ENCODE measurements at places on chromosomes 5 and 9.

DNA sequence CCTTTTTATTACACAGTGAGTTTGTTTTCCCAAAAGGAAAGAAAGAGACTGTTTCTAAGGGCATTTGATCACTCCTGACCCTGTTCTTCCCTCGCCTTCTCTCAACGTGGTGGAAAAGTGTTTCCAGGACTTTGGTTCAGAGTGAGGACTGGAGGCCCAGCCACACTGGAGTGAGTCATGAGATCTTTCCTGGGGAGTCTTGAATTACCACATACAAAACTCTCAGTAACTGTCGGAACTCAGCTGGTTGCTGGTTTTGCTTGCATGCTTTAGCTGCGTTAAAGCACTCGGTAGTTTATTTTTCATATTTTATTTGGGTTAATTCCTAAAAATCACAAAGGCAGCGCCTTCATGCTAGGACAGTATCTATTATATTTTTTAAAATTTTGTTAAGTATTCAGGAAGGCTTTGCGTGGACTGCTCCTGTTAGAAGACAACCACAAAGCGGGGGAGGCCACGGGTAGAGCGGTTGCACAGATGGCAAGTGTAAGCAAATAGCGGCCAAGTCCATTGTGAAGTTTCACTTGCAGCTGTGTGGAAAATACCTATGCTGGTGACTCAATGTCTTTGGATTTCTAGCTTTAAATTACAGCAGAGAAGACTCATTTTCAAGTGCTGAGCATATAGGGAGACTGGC is 77.7 kb downstream of the ARSB start:
- no peak for DNase-seq

DNA sequence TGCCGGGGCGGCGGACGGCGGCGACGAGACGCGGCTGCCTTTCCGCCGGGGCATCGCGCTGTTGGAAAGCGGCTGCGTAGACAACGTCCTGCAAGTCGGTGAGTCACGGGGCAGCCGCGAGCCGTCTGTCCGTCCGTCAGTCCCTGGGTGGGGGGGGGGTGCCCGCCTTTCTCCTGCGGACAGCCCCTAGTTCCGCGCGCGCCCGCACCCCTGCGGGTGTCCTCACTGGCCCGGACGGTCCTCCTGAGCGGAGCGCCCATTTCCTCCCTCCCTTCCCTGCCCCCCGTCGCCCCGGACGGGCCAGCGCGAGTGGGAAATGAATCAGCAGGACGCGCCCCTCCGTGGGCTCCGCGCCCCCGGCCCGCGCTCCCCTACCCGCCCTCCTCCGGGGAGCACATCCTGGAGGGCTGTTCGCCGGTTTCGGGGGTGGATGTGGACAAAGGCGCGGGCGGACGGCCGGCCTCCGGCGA is 828 bp downstream of the ZSWIM6 start:
- DNase-seq: peak; percentile 37

DNA sequence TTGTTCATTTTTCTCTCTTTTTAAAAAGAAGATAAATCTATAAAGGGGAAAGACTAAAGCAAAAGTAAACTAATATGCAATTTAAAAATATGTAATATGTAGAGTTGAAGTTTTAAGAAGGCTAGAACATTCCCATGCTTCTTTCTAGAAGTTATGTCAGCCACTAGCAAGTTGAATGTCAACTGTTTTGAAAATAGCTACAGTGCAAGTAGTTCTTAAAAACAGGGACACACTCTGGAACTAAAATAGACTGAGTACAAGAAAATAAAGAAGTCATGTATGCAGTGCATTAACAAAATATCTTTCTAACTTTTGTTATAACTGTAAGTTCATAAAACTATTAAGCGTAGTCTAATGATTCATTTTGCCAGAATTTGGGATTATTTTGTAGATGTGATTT is 7.9 kb downstream of the TMEM38B start:
- DNase-seq: no peak

- no peak for DNase-seq
These were observed 322.3 kb upstream of the ADCY2 start for GRCh38 chr5:7073666-7074065.

DNA sequence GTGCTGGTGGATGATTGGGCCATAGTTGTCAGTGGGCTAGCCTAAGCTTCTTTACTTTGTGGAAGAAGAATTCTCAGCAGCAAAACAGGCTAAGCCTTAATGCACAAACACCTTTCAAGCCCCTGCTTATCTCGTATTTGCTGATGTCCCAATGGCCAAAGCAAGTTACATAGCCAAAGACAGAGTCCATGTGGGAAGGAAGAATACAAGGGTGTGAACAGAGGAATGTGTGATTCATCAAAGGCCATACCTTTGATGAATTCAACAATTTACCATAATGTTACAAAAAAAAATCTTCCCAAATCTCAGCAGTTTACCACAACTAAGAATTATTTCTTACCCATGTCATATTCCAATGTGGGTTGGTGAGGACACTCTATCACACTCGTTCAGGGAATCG is 1.2 kb upstream of the YTHDC2 start:
- DNase-seq: no peak

DNA sequence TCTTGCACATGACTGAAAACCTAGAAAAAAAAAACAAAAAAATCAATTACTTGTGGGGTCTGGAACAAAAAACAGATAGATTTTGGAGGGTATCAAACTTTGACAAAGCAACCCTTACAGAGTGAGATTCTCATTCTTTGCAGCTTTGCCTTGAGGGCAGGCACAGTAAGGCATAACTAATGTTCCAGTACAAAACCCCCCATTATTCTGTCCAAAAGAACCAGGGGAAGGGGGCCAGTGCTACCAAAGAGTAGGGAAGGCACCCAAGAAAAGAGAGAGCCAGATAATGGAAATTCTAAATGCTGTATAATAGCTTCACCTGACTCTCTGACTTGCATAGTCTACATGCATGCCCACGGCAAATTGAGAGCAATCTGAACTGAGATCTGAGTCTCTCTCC is 12.9 kb downstream of the POLK start:
- no peak for DNase-seq

- DNase-seq: no peak
These were observed 1195.9 kb upstream of the ACO1 start for GRCh38 chr9:31188496-31188895.
